Activated CD8-positive, alpha-beta memory T cell treated with anti-CD3 and anti-CD28 coated beads for 1 hour (primary cell): ENCODE measurements at places on chromosomes 11 and 22.

- no peak for DNase-seq
Measured at GRCh38 chr11:1223346-1224110, 662 bp downstream of the MUC5B start.

DNA sequence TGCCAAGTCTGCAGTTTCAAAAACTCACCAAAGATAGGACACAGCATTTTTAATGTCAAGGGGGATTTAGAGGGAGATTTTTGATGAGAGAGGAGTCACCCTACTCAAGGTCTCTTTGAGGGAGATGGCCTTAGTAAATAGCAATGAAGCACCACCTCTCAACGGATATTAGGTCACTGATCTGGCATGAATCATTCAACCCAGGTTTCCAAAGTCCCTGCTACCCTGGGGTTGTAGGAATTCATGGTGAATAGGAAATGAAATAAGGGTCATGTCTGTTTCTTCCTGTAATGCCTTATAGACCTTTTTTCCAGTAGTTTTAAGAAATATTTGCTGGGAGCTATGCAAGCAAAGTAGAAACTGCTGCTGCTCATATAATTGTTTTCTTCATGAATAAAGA, 2154.9 kb downstream of the LRRC4C start:
- no peak for DNase-seq

DNA sequence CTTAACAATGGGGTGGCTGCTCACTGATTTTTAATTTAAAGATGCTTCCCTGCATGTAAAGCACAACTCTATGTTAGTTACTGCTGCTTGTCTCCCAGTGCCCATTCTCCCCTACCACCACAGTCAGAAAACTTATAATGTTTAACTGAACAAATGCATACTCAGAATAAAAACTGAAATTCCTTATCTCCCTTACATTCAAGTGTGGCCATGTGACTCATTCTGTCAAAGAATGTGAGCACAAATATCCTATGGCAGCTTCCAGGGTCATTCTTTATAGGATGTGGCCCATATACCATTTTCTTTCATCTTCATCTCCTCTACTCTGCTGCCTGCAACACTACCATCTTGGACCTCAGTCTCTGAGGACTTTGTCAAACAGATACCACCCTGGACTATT, 374.8 kb downstream of the DYNC2H1 start:
- DNase-seq: no peak

GRCh38 chr11:115463606-115464005, 40.6 kb downstream of the CADM1 start:
- no peak for DNase-seq

- no peak for DNase-seq
Measured at GRCh38 chr11:62592146-62592815, 958 bp upstream of the TUT1 start.

GRCh38 chr22:46934746-46935491, 172.5 kb downstream of the TBC1D22A start:
- no peak for DNase-seq

DNA sequence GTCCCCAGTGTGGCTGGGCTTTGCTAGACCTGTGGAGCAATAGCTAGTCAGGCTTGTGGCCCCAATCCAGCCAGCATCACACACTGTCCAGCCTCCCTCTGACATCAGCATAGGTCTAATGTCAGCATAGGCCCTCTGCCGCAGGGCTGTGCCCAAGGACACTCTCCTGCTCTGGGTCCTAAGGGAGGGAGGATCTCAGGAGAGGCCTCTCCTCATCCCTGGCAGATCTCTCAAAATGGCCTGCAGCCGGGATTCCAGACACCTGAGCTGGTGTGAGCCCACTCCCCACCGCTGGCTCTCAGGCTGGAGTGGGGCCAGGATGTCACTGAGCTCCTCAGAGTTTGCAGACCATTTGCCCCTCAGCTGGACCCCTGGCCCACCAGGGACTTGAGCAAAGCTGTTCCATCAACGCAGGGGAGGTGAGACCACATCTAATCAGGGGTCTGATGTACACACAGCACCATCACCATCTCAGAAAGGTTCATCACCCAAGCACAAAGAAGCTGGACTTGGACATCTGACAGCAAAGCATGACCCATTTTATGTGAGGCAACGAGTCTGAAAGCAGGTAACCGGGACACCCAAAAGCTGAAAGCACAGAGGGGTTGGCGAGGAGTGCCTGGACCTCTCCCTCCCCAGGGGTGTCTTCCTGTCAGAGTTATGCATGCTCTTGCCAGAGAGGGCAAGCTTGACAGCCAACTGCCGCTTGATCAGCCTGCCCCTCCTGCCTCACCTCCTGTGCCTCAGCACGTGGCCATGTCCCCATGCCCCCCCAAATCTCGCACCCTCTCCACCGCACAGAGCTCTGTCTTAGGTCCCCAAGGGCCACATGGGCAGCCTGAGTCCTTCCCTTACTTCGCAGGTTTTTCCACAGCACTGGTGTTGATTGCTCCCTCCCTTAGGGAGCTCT, 69.7 kb upstream of the SEPTIN5 start:
- DNase-seq: no peak

DNA sequence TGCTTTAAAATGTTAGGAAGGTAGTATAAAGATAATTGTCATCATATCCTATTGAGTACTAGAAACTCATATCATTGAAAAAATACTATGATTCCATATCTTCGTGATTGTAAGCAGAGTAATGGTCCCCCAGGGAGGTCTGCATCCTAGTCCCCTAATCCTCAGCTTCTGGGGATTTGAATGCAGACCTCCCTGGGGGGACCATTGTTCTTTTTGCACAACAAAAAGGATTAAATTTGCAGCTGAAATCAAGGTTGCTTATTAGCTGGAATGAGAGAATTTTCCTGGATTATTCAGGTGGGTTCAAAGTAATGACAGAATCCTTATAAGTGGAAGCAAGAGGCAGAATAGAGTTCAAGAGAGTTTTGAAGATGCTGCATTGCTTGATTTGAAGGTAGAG, 26.1 kb upstream of the MS4A6A start:
- no peak for DNase-seq

DNA sequence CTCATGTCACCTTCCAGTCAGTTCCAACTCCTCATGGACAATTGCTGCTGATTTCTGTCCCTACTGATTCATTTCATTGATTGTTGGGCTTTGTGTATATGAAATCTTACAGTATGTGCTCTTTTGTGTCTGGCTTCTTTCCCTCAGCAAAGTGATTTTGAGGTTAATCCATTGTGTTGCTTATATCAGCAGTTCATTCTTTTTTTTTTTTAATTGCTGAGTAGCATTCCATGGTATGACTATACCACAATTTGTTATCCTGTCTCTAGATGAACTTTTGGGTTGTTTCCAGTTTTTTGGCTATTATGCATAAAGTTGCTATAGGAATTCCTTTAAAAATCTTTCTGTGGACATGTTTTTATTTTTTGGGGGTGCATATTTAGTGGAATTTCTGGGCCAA, 59.9 kb downstream of the NXPE1 start:
- no peak for DNase-seq

GRCh38 chr11:78069465-78069864, 5.8 kb downstream of the THRSP start:
- DNase-seq: no peak

GRCh38 chr22:22375576-22376351, 131.2 kb downstream of the VPREB1 start:
- DNase-seq: no peak

- DNase-seq: no peak
Measured at GRCh38 chr22:37270928-37271650, 11.2 kb upstream of the CYTH4 start.

GRCh38 chr11:123218451-123218850, 23.4 kb upstream of the CLMP start:
- DNase-seq: no peak

DNA sequence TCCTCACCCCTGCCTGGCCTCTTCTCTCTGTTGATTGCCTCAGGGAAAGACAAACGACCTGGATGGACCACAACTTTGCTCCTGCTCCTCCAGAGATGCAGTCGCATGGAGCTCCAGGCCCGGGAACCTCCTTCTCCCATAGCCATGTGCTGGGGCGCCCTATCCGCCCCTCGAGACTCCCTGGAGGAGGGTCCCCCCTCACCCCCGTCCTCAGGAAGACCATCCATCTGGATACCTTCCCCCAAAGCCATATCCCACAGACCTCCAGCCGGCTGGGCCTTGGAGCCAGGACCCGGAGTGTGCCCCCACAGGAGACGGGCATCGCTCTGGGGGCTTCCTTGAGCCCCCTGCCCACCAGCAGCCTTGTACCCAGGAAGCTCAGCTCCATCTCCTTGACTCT, 2.2 kb downstream of the SEPTIN3 start:
- DNase-seq: no peak

DNA sequence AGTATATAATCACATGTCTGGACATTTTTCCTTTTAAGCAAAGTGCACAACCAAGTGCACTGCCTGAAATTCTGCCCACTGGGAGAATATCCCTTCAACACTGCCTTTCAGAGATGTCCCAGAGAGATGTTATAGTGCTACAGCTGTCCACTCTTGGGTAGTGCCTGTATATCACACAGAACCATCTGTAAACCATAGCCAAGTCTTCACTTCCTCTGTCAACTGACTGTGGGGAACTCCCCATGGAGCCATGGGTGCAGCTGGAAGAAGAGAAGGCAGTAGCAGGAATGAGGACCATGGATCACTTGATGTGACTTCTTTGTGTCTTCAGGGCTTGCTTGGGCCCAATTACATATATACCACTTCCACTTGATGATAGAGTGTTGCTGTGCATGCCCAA, 44.6 kb upstream of the LIN7C start:
- no peak for DNase-seq

DNA sequence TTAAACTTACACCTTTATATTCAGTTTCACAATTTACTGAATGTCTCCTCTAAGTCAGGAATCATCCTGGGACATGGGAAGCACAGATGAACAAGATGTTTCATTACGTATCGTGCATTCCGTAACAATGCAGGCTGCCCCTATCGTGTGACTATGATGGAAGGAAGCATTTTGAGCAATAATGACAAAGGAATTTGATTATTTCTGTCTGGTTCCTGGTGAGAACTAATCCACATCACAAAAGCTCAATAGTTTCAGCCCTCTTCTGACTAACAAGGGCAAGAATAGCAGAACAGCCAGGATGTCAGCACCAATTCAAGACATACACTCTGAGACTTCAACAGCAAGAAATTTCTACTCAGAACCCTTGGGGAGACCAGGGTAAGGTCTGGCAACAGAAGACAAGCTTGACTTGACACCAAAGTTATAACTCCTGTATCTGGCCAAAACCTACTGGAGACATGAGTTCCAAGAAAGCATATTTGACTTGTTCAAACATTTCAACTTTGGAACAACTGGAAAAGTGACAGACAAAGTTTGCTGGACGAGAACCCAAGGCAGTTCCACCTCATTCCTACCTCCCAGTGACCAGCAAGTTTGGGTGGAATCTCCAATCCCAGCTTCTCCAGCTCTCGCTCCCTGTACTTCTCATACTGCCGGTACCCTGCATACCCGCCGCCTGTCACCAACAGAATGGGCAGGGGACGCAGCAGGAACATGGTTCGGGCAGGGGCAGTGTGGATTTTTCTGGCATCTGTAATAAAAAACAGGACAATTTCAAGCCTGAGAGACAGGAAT, 14.3 kb downstream of the PISD start:
- DNase-seq: no peak

DNA sequence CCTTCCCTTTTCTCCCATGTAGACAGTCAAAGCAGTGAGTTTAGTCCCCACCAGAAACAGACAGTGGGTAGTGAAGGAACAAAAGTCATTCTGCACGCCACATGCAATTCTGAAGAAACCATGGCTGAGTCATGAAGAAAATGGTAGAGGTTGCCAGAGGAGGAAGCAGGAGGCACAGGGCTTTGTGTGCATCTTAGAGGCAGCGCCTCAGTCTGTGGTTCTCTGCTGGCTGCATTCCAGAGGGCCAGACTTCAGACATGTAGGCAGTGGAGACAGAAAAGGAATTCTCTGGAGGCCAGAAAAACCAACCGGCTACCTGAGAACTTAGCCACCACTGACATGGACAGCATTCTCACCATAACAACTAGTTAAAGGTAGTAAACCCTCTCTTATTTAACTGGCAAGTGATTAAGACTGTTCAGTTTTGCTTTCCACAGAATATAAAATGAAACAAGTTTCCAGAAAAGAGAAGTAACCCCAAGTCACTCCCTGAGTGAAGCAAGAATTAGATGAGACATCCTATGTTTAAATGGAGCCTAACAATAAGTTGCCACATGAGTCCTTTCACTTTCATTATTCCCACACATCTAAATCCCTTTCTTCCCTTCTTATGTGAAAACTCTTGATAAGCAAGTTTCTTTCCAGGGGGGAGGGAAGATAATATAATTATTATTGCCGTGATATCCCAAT, 556.1 kb downstream of the SOX6 start:
- DNase-seq: no peak

GRCh38 chr22:26785932-26786331, 128.5 kb downstream of the MIAT start:
- DNase-seq: no peak

DNA sequence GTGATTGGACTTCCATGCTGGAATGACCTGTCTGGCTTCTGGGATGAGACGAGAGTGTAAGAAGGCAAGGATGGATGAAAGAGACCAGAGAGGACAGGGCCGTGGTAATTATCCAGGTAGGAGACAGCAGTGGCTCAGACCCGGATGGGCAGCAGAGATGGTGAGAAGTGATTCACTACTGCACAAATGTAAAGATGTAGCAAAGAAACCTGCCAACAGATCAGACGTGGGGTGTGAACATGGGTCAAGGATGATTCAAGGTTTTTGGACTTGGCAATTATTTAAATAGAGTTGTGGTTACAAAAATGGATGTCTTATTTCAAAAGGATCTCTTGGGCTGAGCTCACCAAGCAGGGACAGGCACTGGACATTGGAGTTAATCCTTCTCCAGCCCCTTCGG, 32.7 kb downstream of the RIBC2 start:
- DNase-seq: no peak

DNA sequence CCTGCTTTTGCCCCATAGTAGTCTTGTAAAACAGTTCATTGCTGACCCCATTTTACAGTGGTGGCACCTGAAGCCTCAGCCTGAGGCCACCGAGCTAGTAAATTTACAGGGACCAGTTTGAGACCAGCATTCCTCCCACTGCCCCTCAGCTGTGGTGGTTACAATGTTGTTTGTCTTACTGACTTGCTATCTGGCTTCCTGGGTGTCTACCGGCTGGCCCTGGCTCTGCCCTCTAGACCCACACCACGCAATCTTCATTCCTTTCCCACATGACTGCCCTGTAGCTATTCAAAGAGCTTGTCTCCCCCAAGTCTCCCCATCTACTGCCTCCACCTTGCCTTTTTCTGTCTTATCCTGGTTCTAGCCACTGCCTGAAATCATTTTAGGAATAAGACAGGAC, 20.8 kb downstream of the PIK3IP1 start:
- no peak for DNase-seq

DNA sequence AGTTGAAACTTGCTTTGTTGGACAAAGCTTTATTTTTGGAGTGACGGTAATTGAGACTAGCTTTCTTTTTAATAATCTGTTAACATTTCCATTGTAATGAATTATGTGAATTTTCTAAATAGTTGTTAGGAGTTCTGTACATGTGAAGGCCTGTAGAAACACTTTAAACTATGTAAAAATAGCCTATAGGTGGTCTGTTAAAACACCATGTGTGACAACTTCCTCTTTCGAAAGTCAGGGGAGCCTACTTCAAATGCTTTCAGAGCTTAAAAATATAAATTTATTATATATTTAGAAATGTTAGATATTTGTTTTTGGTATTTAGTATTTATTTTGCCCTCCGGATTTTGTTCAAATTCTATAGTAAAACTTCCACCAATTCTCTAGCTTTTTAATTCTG, 28.7 kb downstream of the DDIAS start:
- no peak for DNase-seq

GRCh38 chr22:43197271-43197941, 10.5 kb upstream of the TTLL12 start:
- DNase-seq: no peak

GRCh38 chr22:38835888-38836301, 7.9 kb downstream of the NPTXR start:
- DNase-seq: no peak

- DNase-seq: no peak
Measured at GRCh38 chr11:73293356-73293936, 14.6 kb upstream of the ARHGEF17 start.
